ENCODE measurements at places on chromosomes 5 and 9.

DNA sequence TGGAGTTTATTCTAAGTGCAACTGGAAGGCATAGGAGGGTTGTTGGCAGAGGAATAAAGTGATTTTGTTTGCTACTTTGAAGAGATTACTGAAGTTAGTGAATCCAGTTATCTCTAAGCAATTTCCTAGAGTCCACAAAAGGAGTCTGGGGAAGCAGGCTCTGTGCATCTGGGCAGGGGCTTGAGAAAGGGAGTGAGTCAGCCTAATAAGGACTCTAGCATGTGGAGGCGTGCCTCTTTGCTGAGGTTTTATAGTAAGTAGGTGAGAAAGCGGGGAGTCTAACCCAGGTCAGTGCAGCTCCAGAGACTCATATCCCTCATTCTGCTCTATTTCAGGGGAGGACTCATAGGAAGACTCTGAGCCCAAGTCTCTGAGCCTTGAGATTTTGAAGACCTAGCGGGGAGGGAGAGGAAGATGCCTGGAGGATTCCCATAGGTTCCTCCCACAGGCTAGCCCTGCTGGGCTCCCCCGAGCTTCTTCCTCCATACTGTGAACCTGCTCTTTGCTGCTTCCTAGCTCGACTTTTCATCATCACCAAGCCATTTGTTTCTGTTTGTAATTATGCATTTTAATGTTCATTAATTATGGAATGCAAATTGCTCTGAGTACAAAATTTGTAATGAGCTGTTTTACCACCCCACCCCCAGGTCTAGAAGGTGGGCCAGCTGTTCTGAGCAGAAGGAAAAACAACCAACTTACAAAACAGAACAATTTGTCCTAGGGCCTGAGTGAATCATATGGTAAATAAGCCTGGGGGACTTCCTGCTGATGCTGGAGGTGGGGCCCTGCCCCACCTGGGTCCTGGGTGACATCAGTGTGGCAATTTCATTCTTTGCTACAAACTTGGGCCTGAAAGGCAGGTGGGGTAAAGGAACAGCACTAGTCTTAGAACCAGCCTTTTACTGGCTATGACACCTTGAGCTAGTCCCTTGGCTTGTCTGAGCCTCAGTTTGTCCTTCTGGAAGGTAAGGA is 150.2 kb downstream of the TRIM32 start:
- DNase-seq, result no peak

DNA sequence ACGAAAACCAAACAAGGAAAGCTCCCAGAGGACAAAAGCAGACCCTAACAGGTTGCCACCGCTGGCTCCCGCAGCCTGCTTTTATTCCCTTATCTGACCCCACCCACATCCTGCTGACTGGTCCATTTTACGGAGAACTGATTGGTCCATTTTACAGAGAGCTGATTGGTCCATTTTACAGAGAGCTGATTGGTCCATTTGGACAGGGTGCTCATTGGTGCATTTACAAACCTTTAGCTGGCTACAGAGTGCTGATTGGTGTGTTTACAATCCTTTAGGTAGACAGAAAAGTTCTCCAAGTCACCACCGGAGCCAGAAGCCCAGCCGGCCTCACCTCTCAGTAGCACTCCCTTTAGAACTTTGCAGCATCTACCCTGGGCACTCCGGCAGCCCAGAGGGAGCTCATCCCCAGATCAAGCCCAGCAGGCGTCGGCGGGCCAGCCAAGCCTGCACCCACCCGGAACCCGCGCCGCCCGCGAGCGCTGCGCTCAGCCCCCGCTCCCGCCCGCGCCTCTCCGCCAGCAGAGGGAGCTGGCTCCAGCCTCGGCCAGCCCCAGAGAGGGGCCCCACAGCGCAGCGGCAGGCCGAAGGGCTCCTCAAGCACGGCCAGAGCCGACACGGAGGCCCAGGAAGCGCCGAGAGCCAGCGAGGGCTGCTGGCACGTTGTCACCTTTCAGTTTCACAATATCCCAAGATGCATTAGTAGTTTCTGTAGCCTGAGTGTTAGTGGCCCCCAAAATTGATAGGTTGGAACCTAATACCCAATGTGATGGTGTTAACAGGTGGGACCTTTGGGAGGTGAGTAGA is 35.3 kb upstream of the CLPTM1L start:
- DNase-seq, result peak; percentile 57

GRCh38 chr5:80656425-80656824 is 1.6 kb upstream of the DHFR start:
- no peak for DNase-seq

DNA sequence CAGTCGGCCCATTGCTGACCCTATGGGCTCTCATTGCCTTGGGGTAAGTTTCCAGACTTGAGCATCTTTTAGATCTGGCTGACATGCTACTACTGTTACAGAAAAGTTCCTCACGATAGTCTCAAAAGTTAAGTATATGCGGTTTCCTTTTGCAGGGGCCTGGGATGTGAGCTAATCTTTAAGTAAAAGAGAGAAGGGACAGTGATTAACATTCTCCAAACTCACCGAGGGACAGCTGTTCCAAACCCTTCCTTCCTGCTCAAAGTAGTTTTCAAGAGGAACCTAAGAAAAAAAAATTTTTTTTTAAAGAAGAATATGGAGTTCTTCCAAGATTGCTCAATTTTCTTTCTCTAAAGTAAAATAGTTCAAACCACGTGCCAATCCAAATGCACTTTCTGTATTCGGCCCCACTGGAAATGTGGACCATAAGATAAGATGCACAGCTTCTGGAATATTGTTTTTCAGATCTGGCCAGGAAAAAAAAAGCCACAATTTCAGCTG is 168.0 kb upstream of the SPRY4 start:
- DNase-seq, result no peak

DNA sequence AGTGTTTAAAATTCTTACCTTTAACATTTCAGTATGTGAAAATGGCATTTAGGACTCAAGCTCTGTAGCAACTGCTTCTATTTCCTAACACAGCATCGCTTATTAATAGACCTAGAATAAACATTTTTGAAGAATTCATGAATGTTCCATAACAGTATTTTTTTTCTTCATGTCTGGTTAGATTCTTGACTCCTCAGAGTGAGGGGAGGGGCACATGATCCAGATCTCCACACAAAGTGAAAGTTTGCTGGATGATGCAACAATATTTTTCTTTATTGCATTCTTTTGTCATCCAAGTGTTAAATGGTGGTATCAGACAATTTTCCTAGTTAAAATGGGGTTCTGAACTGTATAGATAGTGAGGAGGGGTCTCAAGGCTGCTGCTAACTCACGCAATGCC is 130.8 kb upstream of the MAN2A1 start:
- DNase-seq, result no peak

DNA sequence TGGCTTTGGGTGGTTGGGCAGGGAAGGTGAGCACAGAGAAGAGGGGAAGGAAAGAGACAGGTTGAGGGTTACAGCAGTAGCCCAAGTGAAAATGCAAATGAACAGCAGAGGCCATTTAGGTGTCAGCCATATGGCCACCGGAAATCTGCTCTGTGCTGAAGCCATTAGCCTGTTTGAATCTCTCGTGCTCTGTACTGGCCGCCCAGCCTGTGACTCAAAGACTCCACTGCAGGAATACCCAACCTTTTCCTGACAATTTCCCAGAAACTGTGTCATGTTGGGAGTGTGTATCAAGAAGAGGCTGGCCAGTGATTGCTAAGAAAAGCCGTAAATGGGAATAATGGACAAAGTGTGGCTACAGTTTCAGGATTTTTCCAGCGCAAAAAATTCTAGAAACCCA is 35.9 kb upstream of the RAI14 start:
- DNase-seq, result no peak

GRCh38 chr9:120191141-120191540 is 388.8 kb downstream of the CDK5RAP2 start:
- DNase-seq, result no peak

DNA sequence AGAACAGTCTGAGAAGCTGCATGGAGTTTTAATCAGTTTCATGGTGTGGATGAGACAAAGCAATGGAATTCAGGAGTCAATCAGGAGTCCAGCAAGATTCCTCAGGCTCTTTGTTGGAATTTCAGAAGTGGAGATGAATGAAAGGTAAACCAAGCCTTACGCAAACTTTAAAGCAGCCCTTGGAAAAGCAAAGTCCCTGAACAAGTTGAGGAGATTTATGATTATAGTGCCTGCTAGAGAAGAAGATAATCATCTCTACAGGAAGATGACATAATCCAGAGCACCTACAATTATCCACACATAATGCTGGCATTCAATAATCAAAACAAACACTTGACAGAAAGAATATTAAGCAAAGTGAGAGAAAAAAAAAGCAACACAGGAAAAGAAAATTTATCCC is 1380.1 kb upstream of the NUDT12 start:
- DNase-seq, result no peak

DNA sequence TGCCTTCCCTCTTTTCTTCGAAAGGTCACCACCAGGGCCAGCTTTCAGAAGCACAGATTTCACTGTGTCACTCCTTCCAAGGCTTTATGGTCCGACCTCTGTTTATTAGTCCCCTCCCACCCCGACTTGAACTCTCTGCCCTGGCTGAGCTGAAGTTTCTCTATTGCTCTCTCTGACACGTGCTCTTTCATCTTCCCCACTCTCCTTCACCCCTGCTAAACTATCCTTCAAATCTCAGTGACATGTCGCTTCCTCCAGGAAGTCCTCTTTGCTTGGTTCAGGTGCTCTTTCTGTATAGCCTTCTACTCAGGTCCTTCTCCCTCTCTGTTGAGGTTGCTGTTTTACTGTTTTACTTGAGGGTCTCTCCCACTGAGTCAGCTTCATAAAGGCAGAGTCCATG is 64.4 kb downstream of the ARHGEF37 start:
- DNase-seq, result no peak

DNA sequence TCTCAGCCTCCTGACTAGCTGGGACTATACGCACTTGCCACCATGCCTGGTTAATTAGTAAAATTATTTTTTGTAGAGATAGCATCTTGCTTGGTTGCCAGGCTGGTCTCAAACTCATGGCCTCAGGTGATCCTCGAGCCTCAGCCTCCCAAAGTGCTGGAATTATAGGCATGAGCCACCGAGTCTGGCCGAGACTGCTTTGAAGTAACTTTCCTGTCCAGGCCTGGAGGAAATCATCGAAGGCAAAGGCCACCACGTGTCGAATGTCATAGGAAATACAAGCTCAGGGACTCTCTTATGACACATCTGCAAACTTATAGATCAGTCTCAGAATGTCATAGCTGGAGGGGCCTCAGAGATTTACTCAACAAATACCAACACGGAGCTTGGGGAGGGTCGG is 25.1 kb downstream of the RAPGEF1 start:
- no peak for DNase-seq

- peak; percentile 63 for DNase-seq
Measured at GRCh38 chr9:92965061-92965758, 17.9 kb downstream of the FGD3 start.

GRCh38 chr5:6504677-6505415 is 56.2 kb downstream of the UBE2QL1 start:
- DNase-seq, result no peak

DNA sequence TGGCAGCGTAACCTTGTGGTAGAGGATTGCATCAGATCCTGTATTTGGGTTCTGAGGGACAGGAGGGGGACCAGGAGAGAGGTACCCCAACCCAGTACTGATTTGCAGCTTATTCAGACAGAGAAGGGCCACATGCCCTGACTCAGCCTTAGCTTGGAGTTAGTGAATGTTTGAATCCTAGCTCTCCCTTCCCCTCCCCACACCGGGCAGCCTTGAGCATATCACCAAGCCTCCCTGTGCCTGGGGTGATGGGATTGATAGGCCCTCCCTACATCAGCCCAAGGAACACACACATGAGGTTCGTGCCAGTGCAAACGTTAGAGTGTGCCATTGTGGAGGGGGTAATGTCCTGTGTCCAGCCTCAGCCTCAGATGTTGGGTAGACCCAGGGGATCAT is 71.9 kb downstream of the AMBP start:
- DNase-seq, result peak; percentile 8

DNA sequence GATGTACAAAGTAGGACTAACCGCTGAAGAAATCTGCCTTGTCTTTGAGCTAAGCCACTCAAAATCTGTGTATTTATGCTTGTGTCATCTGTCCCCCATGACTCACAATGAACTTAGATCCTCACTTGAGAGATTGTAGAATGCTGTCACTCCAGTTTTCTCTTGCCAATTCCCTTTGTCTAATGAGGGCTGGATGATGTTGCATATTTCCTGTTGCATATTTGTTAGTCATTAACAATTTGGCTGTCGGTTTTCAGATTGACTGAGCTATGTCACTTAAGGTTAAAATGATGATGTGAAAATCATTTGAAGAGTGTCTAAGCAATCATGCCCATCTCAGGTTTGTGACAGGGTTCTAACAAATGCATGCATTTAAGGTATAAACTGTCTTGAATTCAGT is 481.7 kb downstream of the CDH10 start:
- no peak for DNase-seq

DNA sequence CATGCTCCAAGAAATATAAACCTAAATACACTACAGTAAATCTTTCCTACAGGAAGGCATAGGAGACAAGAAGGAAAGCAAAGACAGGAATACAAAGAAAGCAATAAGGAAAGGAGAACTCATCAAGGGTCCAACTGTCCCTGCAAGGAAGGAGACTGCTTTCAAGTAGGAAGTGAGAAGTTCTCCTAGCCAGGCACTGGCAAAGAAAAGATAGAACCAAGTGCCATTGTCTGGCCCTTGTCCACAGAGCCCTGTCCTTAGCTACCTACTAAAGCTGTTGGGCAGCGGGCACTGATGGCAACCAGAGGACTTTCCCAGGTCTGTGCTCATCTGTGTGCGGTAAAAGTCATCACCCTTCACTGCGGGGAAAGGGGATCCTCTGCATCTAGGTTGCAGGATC is 108.2 kb downstream of the KLHL3 start:
- no peak for DNase-seq

- DNase-seq, result no peak
Measured at GRCh38 chr5:177458912-177459350, 12.3 kb downstream of the PRR7 start.

DNA sequence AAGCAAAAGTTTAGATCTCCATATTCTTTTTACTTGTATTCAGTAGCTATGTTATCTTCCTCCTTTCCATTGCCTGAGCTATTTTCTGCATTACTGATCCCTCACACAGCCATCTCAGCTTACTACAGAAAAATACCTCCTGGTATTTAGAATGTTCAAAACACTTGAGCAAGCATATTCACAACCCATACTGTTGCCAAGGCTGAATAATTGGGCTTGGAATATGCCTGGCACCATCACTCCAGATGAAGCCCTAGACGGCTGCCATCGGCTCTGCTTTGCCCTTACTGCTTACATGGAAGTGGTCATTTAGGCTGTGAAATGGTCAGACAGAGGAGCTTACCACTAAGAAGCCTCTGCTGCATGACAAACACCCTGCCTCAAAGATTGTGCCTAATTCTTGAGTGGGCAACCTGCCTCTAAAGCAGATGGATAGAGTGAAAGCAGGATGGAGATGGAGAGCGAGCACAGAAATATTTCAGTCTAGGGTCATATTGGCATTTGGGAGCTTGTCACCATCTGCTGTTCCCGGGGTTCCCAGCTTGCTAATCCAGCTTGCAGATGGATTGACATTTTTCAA is 92.5 kb upstream of the TAS2R1 start:
- no peak for DNase-seq

- no peak for DNase-seq
Measured at GRCh38 chr9:120403543-120403856, 176.5 kb downstream of the CDK5RAP2 start.

- DNase-seq, result no peak
Measured at GRCh38 chr9:85872463-85872862, 68.5 kb upstream of the NAA35 start.
